Amygdala (tissue), 56 donors: ENCODE measurements at places on chromosomes 4 and X.

- no peak for DNase-seq
These were observed 56.7 kb downstream of the NAF1 start for GRCh38 chr4:163109967-163110366.

DNA sequence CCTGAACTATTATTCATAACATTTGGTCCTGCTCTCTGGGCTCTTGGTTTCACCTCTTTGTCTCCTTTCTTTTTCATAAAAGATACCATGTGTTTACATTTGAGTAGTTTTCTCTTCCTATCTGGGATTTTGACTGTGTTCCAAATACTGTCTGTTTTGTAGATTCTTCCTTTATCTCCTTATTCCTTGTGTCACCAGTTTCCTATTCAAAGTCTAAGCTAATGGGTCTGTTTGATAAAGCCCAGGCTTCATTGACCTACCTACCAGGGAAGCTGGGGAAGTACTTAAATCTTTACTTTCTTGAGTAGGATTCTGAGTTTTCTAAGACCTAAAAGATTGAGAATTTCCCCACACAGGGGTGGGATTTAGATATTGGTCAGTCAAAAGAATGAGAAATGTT, 409.5 kb downstream of the RAPGEF2 start:
- no peak for DNase-seq

GRCh38 chr4:173191623-173192041, 23.0 kb downstream of the GALNT7 start:
- no peak for DNase-seq

GRCh38 chr4:80592950-80593349, 257.4 kb downstream of the CFAP299 start:
- DNase-seq: no peak

DNA sequence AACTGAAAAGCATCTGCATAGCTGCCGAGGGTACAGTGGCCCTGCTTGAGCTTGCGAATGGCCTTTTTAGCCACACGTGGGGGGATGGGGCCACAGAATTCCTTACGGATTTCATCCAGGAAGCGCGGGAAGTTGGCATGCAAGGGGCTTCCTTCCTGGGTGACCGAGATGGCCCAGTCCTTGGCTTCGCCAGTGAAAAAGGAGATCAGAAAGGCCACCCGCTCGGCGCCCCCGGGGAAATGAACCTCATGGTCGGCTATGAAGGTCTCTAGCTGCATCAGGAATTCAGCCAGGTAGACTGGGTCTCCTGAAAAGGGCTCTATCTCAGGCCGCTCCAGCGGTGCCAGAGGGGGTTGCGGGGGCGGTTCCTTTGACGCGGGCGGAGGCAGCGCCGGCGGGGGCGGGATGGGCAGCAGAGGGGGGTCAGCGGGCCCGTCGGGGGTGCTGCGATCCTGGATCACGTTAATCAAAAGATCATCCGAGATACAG, 909 bp downstream of the RTL5 start:
- no peak for DNase-seq

- DNase-seq: no peak
These were observed 1687.5 kb downstream of the STIM2 start for GRCh38 chr4:28548136-28548535.

DNA sequence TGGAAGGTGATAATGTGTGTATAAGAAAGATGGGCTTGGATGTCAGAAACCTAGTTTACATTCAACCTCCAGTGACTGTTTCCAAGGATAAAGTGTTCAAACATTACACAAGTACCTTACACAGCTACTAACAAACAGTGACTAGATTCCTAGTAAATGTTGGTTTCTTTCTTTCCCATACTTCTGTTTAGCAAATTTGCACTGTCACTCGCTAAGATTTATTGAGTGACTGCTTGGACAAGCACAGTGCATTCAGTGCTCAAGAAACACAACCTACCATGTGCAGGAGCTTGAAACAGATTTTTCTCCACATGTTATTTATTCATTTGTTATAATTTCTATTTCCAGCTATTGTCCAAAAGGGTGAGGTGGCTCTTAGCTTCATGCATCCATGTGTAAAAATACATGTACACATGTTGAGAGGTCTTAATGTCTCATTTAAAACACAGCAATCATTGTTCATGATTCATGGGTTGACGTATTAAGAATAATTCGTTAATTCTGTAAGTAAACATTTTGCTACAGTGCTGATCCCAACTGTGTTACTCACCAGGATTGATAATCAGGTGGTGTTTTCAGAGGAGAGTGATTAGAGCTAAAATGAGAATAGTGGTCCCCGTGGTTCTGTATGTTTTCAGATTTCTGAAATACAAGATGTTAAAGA, 153.0 kb downstream of the DCLK2 start:
- no peak for DNase-seq

- DNase-seq: no peak
These were observed 17.0 kb downstream of the LAMP2 start for GRCh38 chrX:120452131-120452530.

DNA sequence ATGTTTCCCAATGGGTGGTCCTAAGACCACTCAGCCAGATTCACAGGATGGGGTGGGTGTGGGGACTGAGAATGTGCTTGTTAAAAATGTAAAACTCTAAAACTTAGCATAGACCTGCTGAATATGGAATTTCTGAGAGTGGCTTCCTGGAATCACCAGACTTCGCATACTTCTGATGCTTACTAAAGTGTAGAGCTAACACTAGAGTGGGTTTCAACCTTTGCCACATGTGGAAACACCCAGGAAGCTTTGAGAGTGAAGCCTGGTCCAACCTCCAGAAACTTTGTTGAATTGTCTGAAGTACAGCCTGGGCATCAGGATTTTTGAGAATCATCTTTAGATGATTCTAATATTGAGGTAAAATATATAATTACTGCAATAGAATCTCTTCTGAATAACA, 167.8 kb upstream of the EDNRA start:
- no peak for DNase-seq

DNA sequence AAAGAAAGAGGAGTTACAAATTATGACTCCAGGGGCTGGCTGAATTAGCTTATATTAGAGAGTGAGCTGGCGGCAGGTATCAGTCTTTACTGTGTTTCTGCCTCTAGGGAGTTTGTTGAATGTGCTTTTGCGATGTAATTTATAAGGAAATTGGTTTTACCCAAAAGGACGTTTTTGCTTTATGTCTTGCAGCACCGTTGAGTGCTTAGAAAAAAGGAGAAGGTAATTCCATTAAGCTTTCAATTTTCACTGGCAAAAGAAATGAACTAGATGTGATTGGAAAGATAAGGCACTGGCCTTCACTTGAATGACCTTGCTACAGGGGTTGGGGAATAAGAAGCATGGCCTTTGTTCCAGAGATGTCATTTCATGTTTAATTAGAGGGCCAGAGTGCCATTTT, 74.9 kb upstream of the CBR4 start:
- DNase-seq: no peak

DNA sequence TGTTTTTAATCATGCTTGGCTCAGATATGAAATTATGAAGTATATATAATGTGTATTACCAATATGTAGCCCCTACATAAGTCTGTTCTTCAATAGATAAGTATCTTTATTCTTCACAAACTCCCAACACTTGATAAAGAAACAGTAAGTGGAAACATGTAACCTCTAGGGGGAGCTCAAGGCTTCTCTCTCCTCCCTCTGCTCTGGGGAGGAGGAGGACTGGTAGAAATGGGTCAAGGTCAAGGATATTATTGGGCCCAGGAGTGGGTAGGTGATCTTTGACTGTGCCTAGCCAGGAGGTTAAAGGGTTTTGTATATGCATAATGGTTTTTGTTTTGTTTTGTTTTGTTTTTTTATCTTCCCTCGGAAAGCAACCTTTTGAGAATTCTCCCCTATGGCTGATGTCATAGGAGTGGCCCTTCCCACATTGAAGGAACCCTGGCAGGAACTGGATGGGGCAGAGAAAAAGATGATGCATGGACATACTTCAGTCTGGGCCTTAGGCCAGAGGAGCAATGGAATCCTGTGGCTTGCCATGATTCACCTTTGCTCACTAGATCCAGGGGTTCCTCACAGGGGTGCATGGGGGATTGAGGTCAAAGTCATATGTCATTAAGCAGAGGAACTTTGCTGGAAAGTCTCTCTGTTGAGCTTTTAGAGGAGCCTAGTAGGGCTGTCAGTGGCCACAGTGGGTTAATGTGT, 460.3 kb downstream of the MID1IP1 start:
- DNase-seq: no peak

- DNase-seq: no peak
These were observed 121.7 kb downstream of the TLL1 start for GRCh38 chr4:165994701-165995100.

DNA sequence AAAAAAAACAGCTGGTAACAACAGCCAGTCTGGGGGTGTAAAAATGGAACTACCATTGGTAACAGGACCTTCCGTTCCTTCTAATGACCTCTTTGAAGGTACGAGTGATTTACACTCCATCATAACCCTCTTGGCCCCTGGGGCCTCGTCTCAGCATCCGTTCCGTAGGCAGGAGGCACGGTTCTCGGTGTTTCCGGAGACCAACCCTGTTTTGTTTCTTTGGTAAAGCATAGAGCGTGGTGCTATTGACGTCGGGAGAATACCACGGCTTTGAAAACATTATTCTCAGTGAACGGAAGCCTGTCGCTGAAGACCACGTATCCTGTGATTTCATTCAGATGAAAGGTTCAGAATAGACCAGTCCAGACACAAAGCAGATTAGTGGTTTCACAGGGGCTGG, 198.9 kb downstream of the ASMT start:
- no peak for DNase-seq

DNA sequence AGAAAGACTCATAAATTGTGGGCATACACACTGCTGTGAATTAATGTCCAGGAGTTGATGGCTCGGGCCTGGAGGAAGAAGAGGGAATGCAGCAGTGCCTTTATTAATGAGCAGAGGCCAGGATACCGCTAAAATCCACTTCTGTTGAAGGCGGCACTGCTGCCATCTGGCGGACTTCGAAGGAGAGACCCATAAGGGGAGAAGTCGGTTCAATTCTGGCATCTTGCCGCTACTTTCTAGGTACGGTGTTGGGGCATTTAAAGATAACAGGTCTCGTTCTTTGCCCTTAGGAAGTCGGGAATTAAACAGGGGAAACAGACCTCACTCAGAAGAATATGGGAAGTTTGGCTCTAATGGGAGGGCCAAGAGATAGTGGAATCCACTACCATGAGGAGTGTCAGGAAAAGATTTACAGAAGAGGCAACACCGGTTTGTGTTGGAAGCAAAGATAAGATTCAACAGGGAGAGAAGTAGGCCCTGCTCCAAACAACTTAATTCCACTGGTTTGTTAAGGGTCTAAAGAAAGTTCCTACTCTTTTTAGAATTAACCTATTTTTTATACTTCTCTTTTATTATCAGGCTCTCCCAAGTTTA, 133.6 kb upstream of the GIMD1 start:
- DNase-seq: no peak

GRCh38 chr4:74217365-74217764, 59.4 kb downstream of the MTHFD2L start:
- no peak for DNase-seq

DNA sequence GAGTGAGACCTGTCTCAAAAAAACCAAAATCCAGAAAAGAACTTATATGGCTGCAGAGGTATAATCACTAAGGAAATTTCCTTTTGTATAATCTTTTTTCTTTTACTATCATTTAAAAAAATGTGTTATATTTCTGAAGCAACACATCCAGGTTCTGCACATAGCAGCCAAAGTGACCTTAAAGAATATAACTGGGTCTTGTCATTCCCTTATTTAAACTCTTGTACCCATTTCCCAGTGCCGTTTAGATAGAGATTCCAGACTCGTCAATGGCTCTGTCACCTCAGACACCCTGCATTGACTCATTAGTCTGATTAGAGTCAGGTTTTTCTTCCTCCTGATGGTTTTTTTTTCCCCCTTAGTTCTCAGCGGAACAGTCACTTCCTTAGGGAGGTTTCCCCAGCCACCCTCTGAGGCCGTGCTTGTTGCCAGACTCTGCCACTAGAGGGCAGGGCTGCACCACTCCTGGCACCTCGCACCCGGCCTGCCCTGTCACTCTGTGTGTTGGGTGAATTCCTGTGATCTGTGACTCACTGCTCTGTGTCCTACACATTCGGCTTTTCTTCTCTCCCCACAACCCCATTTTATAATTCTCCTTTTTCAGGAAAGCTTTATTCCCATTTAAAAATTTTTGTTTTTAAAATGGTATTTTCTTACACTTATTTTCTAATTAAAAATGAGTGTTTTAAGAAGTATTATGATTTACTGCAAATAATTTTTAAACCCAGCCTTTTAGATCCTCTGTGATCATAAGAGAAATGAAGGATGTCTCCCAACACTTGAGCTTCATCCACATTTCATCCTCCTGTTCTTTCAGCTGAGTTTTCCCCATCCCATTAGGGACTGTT, 32.1 kb downstream of the HTT start:
- peak; percentile 73 for DNase-seq

DNA sequence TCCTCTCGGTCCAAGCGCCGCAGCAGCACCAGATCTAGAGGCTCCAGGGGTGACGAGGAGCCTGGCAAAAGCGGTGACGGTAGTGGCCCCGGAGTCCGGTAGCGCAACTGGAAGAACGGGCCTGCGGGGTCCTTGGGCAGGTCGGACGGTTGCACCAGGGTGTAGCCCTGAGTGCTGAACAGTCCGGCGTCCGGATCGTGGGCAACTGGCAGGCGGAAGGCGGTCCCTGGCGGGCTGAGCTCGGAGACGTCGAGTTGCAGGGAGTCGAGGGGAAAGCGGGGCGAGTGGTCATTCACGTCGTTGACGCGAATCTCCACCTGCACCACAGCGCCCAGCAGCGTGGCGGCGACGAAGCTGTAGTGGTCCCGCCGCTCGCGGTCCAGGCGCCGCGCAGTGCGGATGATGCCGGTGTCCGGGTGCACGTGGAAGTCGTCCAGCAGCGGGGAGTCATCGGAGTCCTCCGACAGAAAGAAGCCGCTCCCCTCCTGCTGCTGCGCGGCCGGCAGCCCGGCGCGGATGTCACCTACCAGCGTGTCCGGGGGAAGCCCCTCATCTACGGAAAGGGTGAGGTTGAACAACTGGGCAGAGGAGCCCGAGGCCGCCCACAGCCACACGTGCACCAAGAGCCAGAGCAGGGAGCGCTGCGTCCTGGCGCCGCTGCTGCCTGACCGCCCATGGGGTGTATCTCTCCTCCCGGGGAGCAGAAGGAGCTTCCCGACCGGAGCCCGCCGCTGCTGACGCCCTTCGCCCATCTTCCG, 837 bp downstream of the DCHS2 start:
- DNase-seq: no peak

DNA sequence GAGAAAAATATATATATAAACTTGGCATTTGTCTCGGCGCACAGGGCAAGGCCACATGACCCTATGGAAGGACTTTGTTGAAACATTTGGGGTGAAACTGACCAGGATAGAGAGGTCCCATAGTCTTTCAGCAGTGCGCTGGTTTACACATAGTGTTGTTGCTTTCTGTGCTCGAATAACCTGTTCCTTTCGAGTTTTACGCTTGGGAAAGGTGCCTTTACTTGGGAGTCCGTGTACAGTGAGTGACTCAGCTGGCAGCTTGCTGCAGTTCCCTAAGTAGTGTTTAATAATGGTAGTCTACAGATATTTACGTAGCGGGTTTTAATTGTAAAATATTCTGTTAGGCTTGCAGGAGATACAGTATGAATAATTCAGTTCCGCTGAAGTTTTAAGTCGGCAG, 578 bp downstream of the APOOL start:
- no peak for DNase-seq
